ENCODE measurements at places on chromosomes 6 and 20. TPM values are rescaled to one million over a fixed set of nuclear protein-coding genes. Genes with fewer than 3 reads are reported as not detected.
A peak's percentile ranks its signal among the peaks of the same experiment; 100 is the strongest.

DNA sequence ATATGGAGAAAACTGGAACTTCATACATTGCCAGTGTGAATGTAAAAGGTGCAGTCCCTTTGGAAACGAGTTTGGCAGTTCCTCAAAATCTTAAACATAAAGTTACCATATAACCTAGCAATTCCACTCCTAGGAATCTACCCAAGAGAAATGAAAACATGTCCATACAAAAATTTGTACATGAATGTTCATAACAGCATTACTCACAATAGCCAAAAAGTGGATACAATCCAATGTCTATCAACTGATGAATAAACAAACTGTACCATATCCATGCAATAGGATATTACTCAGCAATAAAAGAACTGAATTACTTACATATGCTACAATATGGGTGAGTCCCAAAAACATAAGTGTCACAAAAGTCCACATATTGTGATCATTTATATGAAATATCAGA lies 48.7 kb upstream of the ERVFRD-1 start:
- peaks cover under 1% of the 10 kb centered on the region for H3K27me3 ChIP-seq
- DNase-seq: no peak
- H3K4me3 ChIP-seq: no peak overlapping the region
- H3K4me1 ChIP-seq: peaks cover 3% of the 10 kb centered on the region
- H3K36me3 ChIP-seq: no peaks in the 10 kb centered on the region

- peaks cover 31% of the 10 kb centered on the region for H3K4me1 ChIP-seq
- H3K27me3 ChIP-seq: no peaks in the 10 kb centered on the region
- H3K36me3 ChIP-seq: no peaks in the 10 kb centered on the region
- peak overlapping the region; percentile 94 for H3K27ac ChIP-seq
- H3K4me3 ChIP-seq: peak overlapping the region; percentile 88
These were observed 1.4 kb downstream of the SENP6 start for GRCh38 chr6:75603106-75603420.

- H3K36me3 ChIP-seq: no peaks in the 10 kb centered on the region
- H3K27ac ChIP-seq: peak overlapping the region; percentile 81
- no peak for DNase-seq
- peaks cover 9% of the 10 kb centered on the region for H3K27me3 ChIP-seq
- peak overlapping the region; percentile 89 for H3K4me3 ChIP-seq
- H3K4me1 ChIP-seq: peaks cover 12% of the 10 kb centered on the region
These were observed 83.1 kb downstream of the CNBD2 start for GRCh38 chr20:36051318-36052116.

- peak overlapping the region; percentile 7 for H3K4me3 ChIP-seq
- DNase-seq: no peak
- H3K36me3 ChIP-seq: peaks cover 10% of the 10 kb centered on the region
- H3K27ac ChIP-seq: peak overlapping the region; percentile 65
- H3K27me3 ChIP-seq: no peaks in the 10 kb centered on the region
These were observed 27.9 kb upstream of the RTF2 start for GRCh38 chr20:56440346-56441007.

DNA sequence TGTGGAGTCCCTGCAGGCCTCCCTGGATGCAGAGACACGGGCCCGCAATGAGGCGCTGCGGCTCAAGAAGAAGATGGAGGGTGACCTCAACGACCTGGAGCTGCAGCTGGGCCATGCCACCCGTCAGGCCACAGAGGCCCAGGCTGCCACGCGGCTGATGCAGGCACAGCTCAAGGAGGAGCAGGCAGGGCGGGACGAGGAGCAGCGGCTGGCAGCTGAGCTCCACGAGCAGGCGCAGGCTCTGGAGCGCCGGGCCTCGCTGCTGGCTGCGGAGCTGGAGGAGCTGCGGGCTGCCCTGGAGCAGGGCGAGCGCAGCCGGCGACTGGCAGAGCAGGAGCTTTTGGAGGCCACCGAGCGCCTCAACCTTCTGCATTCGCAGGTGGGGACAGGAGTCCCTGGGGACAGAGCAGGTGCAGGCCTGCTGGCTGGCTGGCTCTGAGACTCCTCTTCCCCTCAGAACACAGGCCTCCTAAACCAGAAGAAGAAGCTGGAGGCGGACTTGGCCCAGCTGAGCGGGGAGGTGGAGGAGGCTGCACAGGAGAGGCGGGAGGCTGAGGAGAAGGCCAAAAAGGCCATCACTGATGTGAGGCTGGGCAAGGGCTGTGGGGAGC lies 44.7 kb downstream of the MYH7B start:
- DNase-seq: no peak
- no peaks in the 10 kb centered on the region for H3K27me3 ChIP-seq
- no peak overlapping the region for H3K27ac ChIP-seq
- no peak overlapping the region for H3K4me3 ChIP-seq

DNA sequence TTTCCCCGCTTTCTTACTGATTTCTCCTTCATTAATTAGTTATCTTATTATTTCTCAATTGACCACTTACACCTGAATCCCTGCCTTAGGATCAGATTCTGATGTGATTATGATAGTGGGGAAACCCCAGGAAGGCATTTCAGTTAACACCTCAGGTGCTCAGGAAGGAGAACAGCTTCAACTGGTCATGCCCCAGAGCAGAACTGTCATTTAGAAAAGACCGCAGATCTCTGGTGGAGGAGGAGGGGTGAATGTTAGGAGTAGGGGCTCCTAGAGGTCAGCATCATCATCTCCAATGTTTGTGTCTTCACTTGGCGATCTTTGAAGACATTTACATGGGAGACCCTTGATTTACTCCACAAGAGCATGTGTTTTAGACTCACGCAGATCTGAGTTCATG lies 44.5 kb downstream of the PROKR2 start:
- H3K36me3 ChIP-seq: no peaks in the 10 kb centered on the region
- no peaks in the 10 kb centered on the region for H3K27me3 ChIP-seq
- no peaks in the 10 kb centered on the region for H3K4me1 ChIP-seq
- no peak overlapping the region for H3K27ac ChIP-seq
- no peak overlapping the region for H3K4me3 ChIP-seq
- no peak for DNase-seq

- no peak for DNase-seq
- no peak overlapping the region for H3K27ac ChIP-seq
- H3K4me1 ChIP-seq: no peaks in the 10 kb centered on the region
- no peaks in the 10 kb centered on the region for H3K27me3 ChIP-seq
- no peak overlapping the region for H3K4me3 ChIP-seq
- no peaks in the 10 kb centered on the region for H3K36me3 ChIP-seq
These were observed 186.4 kb upstream of the DEFB112 start for GRCh38 chr6:50236164-50236563.

DNA sequence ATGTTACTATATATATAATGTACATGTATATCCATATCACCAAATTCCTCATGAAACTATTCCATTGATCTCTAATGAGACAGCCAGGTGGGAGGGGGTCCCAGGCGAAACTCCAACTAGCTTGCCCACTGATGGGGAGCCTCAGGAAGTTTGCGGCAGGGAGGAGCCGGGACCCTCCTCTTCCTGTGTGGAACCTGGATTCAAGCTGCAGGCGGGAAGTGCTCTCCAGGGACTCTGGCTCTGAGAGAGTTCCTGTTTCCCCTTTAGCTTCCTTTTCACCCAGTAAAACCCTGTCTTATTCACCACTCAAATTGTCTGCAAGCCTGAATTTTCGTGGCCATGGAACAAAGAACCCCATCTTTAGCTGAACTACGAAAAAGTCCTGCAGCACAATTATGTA lies 152.2 kb downstream of the OPN5 start:
- no peaks in the 10 kb centered on the region for H3K36me3 ChIP-seq
- H3K4me1 ChIP-seq: no peaks in the 10 kb centered on the region
- no peak overlapping the region for H3K27ac ChIP-seq

DNA sequence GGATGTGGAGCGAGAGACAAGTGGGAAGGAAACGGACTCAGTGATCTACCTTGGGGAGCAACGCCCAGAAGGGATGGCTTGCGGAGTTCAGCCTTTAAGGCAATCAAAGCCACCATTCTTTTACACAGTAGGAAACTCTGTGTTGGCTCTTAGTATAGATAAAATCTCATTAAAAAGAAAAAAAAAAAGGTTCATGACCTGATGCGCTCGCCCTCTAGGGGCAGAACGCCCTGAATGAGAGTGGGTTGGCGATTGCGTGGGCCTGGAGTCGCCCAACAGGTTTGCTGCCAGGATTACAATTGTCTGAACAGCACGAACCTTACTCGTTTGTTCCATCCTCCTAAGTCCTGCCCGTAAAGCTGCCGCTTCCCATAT lies 1.2 kb downstream of the TPD52L1 start:
- peaks cover 3% of the 10 kb centered on the region for H3K4me1 ChIP-seq
- DNase-seq: no peak
- H3K27ac ChIP-seq: no peak overlapping the region
- H3K36me3 ChIP-seq: no peaks in the 10 kb centered on the region
- peak overlapping the region; percentile 49 for H3K4me3 ChIP-seq

DNA sequence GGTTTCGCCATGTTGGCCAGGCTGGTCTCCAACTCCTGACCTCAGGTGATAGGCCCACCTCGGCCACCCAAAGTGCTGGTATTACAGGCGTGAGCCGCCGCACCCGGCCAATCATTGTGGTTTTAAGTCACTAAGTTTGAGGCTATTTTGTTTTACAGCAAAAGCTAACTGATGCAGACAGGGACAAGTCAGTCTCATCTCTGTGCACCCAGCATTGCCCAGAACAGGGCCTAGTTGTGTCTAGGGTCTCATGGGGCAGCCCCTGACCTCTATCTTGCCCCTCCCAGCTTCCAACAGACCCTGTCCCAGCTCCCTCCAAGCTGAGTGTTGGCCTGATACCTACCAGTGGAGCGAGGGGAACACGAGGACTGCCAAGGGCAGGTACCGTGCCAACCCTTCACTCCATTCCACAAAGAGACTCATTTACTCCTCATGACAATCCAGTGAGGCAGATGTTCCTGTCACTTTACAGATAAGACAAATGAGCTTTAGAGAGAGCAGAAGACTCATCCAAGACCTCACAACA lies 8.9 kb upstream of the RBCK1 start:
- H3K27me3 ChIP-seq: no peaks in the 10 kb centered on the region
- no peak overlapping the region for H3K4me3 ChIP-seq
- no peak for DNase-seq

- H3K4me1 ChIP-seq: no peaks in the 10 kb centered on the region
- no peaks in the 10 kb centered on the region for H3K27me3 ChIP-seq
- no peak overlapping the region for H3K27ac ChIP-seq
- no peak overlapping the region for H3K4me3 ChIP-seq
- H3K36me3 ChIP-seq: no peaks in the 10 kb centered on the region
- no peak for DNase-seq
These were observed 171.8 kb upstream of the LAMA2 start for GRCh38 chr6:128711149-128711548.

DNA sequence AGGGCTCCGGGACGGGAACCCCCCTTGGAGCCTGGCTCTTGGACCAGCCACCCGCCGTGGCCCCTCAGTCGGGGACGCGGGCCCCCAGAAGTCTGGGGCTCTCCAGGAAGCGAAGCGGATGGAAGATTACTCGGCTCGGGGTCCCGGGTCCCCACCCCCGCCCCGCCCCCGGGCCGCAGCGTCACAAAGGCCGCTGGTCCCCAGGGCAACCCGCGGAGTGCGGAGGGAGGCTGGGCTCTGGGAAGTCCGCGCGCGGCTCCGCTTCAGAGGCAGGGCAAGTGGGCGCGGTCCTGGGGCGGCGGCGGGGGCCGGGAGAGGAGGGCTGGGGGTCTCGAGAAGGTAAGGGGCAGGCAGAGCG lies at the start of gene FNDC11:
Gene FNDC11, plus strand, starts transcription at position 227 of the 358 bp plus-strand sequence. CDS start 1,505 bp downstream, outside the sequence.
- DNase-seq: no peak
- H3K4me3 ChIP-seq: peak within 1 kb of the TSS; percentile 54
- no peaks in the 10 kb centered on the region for H3K36me3 ChIP-seq
- peak within 1 kb of the TSS; percentile 86 for H3K27ac ChIP-seq
- H3K27me3 ChIP-seq: no peaks in the 10 kb centered on the region
- peaks cover 32% of the 10 kb centered on the region for H3K4me1 ChIP-seq

DNA sequence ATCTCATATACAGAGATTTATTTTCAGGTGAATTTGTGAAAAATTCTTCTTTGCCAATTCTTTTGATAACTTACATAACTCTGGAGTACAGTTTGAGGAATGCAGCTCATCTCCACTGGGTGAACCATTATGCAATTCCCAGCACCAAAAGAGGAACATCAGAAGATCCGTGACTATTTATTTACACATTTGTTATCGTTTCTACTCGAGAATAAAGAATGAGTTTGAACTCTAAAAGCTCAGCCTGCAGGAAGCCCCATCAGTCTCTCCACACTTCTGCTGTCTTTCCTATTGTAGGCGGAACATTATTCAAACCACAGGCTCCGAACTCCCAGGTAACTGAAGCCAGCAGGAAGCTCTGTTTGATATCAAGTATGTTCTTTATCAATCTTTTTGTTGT lies 95.9 kb upstream of the IFNGR1 start:
- no peaks in the 10 kb centered on the region for H3K4me1 ChIP-seq
- H3K27me3 ChIP-seq: no peaks in the 10 kb centered on the region
- no peak overlapping the region for H3K4me3 ChIP-seq
- DNase-seq: no peak
- no peaks in the 10 kb centered on the region for H3K36me3 ChIP-seq

- H3K27me3 ChIP-seq: no peaks in the 10 kb centered on the region
- H3K4me1 ChIP-seq: no peaks in the 10 kb centered on the region
- H3K4me3 ChIP-seq: no peak overlapping the region
- H3K36me3 ChIP-seq: peaks cover 10% of the 10 kb centered on the region
- no peak for DNase-seq
These were observed 22.0 kb downstream of the FOXP4 start for GRCh38 chr6:41568202-41568584.

DNA sequence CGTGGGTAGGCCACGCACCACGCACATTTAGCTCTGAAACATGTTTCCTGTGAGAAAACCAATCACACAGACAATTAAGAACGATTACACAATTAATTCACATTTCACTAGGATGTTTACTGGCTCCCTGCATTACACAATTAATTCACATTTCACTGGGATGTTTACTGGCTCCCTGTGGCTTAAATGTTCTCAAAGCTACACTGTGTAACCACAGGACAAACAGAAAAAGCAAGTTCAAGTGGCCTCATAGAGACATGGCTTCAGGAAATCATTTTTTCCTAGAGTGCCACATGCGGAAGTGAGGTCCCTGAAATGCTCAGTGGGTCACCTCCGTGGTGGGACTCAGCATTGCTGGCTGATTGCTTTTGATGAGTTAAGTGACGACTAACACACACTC lies 61.7 kb upstream of the XRN2 start:
- no peak overlapping the region for H3K4me3 ChIP-seq
- DNase-seq: no peak
- H3K27ac ChIP-seq: no peak overlapping the region
- peaks cover 24% of the 10 kb centered on the region for H3K36me3 ChIP-seq
- no peaks in the 10 kb centered on the region for H3K27me3 ChIP-seq

Gene CAGE1
- 0.44 TPM for total RNA-seq

Gene CNBD2
- 20.1 TPM for total RNA-seq

Gene MYL9
- total RNA-seq: 1.6 TPM

Gene PKIB
- 2.1 TPM for total RNA-seq

Gene TNF
- total RNA-seq: 21.9 TPM
